ENCODE measurements at places on chromosomes 2 and 18.

GRCh38 chr2:232870018-232870765 is at the start of gene SNORC:
Gene SNORC, plus strand, starts transcription at chr2:232870264. Its CDS starts 78 bp downstream, at chr2:232870342.
- DNase-seq = no peak

DNA sequence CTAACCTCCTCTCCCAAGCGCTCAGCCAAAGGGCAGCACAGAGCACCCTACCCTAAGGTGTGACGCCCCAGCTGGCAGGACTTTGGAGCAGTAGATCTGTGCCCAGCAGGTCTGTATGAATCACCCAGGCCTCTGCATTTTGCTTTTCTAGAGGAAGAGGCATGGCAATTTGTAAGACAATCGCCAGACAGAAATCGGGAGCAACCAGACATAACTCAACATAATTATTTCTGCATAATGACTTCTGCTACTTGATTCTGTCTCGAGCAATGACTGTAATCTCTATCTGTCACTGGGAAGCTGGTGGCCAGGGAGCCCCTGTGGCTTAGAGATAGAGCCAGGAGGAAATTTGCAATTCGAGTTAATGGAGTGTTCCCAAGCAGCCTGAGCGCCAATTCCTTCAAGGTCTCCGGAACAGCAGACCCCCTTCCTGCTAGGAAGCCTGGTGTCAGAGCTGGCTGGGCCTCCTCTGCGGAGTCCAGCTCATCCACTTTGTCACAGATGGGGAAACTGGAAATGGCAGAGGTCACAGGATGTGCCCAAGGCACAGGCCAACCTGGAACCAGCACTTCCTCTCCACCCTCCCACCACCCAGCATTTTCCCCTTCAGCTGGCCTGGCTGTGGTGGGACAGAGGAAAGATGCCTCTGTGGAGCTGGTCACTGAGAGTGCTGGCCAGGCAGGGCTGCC is 55.0 kb downstream of the ODC1 start:
- no peak for DNase-seq

DNA sequence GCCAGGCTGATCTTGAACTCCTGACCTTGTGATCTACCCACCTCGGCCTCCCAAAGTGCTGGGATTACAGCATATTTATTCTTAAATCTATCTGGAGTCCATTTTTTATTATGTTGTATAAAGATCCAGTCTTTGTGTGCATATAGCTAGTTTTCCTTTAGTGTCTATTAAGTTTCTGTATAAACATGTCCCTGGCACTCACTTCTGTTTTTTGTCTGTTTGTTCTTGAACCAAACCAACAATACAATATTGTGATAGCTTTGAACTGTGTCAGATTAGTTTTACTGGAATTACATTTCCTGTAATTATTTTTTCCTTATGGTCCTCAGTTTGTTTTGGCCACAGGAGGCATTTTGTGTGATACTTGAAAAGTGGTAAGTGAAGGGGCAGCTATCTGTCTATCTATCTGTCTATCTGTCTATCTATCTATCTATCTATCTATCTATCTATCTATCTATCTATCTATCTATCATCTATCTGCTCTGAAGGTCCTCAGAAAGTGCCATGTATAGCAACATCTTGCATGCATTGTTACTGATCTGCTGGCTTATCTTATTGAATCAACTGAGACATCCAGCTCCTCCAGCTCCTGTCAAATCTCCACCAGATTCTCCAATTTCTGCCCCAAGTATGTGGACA is 70.9 kb upstream of the ACVR1 start:
- DNase-seq = no peak

DNA sequence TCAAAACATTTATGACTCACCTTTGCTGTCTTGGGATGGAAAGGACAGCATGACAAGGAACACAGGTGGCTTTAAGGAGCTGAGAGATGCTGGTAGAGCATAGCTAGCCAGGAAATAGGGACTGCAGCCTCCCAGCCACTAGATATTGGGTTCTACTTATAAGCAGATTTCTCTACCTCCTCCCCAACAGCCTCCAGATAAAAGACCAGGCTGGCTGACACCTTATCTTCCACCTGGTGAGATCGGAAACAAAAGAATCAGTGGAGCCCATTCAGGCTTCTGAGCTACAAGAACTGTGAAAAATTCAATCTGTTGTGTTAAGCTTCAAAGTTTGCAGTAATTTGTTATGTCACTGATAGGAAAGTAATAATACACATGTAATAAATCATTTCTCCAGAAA is 1278.5 kb upstream of the ZEB2 start:
- DNase-seq = no peak

GRCh38 chr2:179224361-179224760 is 40.3 kb downstream of the SESTD1 start:
- DNase-seq = no peak

DNA sequence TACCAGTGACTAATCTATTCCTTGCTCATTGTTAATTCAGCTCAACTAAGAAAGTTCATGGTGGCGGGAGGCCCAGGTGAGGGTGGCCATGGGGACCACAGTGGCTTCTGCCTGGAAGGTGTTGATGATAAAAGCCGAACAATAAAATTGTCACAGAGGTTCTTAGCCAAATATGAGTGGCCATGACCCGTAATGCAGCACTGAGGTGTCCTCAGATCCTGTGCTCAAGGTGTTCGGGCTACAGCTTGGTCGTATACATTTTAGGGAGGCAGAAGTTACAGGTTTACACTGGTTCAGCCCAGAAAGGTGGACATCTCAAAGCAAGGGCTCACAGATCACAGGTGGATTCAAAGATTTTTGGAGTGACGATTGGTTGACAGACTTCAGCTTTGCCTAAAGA is 98.5 kb upstream of the SNTG2 start:
- DNase-seq = no peak

DNA sequence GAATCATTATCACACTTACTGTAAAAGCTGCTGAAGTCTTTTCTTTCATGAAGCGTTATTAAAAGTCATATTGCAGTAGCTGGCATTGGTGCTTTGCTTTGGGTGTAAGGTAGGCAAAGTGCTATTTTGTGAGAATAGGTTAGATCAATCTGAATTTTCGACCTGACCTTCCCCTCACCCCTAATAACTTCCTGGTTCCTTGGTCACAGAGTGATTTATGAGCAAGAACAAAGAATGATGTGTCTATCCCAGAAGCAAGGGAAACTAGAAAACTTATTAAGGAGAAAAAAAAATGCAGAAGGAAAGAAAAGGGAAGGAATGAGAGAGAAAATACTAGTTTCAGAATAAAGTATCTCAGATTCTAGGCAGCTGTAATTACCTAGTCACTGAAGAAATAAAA is 163.1 kb upstream of the MEIS1 start:
- DNase-seq = no peak

Data from substantia nigra (tissue), 51 donors.